Stimulated activated CD4-positive, alpha-beta T cell treated with anti-CD3 and anti-CD28 coated beads, Interleukin-4, amount 100 ng/mL, for 4 hours (primary cell): ENCODE measurements at places on chromosomes 7 and 10.

- DNase-seq = no peak
Observed at GRCh38 chr7:140153666-140154161, 23.1 kb downstream of the KDM7A start.

- no peak for DNase-seq
Observed at GRCh38 chr10:19500959-19501358, 315.3 kb upstream of the PLXDC2 start.

- no peak for DNase-seq
Observed at GRCh38 chr7:155263581-155264143, 34.0 kb upstream of the INSIG1 start.

GRCh38 chr10:5698062-5698461 lies 13.4 kb downstream of the TASOR2 start:
- DNase-seq = no peak

DNA sequence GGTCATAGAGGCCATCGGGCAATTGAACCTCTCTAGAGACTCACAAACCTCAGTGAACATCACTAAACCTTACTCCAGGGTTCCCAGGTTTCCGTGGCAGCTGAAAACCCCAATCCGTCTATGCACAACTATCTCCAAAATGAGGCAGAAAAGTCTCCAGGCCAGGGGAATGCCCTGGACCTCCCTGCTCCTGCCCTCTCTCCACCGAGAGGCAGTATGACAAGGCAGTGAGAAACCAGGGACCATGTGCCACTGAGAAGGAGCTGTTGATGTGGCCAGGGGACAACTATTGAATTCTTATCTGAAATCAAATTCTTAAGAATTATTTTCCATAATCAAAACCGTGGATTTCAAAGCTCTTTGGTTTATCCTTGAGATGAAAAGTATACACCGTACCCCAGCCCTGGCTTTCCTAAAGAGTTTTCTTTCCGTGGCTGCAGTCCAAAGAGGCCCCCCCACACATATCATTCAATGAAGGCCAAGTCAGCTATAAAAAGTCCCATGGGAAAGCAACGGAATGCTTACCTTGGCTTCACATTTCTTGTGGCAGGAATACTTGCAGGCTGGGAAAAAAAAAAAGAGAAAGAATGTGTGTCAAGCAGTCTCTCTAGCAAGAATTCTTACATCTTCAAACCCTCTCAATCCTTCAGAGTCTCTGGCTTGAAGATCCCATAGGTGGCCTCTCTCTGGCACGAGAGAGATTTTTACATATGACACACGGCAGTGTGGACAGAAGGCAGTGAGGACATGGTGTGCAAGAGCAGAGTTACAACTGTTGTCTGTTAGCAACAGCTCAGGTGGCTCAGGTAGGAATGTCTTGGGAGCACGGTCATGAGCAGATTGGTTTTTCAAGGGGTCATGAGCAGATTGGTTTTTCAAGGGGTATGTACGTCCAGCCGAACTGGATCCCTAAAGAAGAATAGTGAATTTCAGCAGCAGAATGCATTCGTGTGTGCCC lies 75.2 kb downstream of the TNS3 start:
- DNase-seq = no peak
